Panc1 (cell line): ENCODE measurements at places on chromosomes 1 and 21.
A peak's percentile ranks its signal among the peaks of the same experiment; 100 is the strongest.

DNA sequence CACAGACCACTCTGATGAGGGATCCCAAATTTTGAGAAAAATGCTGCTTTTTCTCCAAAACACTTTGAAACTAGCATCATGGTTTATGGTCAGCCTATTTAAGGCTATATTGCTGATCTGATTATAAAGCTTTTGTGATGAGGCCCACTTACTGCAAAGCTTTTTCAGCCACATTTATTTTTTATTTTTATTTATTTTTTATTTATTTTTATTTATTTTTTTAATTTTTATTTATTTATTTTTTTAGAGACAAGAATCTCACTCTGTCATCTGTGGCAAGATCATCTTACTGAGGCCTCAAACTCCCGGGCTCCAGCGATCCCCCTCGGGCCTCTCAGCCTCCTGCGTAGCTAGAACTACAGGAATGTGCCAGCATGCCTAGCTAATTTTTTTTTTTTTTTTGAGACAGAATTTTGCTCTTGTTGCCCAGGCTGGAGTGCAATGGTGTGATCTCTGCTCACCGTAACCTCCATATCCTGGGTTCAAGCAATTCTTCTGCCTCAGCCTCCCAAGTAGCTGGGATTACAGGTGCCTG, 5.2 kb upstream of the BCAS2 start:
- DNase-seq = no peak

DNA sequence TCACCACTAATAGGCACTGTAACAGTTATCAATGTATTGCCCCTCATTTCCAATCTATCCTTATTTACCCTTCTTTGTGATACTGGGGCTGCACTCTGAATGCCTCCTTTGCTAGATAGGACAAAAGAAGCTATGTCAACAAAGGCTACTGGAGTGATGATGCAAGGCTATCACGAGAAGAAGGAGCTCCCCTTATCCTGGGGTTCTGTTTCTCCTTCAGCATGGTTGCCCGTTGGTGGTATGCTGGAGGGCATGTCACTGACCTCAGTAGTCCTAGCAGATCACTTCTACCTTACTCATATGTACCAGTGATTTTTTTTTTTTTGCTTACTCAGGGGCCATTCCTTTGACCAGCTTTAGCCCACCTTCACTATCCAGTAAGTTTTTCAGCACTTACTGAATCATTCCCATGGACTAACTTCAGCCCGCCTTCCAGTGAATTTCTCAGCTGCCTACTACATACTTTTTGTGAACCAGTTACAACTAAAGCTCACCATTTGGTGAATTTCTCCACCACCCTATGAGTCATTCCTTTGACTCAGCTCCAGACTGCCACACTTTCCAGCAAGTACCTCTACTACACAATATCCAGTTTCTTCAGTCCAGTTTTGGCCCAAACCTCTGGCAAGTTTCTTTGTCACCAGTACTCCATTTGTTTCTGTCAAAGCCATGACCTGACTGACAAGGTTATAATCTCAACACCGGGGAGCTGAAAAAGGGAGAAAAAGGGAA, 944.5 kb downstream of the KCNT2 start:
- DNase-seq = peak; percentile 2

GRCh38 chr1:202355944-202356553, 7.5 kb downstream of the PPP1R12B start:
- no peak for DNase-seq

DNA sequence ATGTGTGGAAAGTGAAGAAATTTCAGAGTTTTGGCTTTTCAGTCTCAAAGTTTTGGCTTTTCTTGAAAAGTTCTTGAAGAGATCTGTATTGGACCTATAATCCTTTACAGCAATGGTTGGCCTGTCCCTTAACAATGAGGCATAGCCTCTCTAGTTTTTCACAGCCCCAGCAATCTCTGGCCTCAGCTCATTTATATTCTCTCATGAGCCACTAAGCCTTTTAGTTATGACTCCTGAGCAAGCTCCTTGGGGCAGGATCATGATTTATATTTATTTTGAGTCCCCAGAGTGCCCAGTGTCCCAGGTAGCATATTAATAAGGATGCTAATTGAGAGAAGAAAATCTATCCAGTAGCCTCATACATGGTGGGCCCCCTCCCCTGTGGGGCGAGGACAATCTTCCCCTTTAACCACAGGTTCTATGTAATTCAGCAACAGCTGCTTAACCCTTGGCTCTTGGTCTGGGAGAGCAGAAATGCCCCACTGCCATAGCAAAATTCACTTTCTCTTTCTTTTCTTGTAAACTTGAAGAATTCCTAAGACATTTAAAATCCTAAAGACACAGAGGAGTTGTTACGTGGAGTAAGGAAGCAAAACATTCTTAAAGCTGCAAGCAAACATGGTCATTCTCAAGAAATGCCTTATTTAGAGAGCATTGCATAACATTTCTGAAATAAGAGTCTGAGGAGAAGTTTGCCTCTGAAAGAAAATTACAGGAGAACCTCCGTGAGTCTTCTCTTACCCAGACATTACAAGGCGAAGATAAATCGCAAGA, 6.3 kb downstream of the NGF start:
- no peak for DNase-seq

DNA sequence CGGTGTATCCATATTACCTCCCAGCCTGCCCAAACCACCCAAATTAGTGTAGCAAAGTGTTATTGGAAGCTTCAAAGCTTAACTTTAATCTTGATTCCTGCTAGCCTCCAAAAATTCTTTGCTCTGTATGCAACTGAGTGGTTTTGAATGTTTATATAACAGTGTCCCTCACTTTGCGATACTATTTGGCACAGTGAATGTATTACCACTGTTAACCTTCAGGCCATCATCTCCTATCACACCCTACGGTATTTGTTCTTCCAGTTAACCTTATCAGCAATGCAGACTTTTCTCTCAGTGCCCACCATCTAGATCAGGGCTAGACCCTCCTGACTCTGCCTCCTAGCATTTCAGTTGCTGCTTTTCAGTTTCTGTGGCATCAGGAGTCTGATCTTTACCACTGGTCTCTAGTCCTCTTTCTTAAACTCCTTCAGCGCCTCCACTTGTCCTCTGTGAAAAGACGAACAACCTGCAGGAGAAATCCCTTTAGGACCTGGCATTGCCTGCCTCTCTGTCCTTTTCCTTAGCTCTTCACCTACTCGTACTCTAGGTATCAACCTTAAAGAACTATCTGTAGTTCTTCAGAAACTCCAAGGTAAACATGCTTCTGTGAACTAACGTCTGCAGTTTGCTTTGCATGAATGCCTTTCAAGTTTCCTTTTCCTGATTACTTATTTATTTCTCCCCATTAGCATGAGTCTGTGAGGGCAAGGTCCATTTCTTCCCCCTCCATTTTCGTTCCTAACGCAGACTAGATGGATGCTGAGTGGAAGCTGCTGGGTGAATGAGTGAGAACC, 71.7 kb downstream of the SNX7 start:
- no peak for DNase-seq

DNA sequence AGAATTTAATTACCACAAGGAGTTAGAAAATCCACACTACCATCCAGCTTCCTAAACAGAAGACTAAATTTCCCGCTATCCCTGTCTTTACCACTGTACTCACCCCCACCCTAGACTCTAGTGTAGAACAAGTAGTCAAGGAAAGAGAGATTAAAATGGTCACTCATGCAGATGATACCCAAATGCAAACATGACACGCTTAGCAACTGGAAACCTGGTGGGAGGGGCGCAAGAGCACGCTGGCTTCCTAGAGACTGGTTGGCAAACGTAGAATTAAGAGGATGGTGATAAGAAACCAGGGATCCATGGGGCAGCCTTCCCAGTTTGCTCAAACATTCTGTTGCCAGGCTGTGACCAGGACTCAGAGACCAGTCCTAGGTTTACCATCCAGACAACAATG, 9.9 kb upstream of the LDLRAD1 start:
- DNase-seq = no peak

DNA sequence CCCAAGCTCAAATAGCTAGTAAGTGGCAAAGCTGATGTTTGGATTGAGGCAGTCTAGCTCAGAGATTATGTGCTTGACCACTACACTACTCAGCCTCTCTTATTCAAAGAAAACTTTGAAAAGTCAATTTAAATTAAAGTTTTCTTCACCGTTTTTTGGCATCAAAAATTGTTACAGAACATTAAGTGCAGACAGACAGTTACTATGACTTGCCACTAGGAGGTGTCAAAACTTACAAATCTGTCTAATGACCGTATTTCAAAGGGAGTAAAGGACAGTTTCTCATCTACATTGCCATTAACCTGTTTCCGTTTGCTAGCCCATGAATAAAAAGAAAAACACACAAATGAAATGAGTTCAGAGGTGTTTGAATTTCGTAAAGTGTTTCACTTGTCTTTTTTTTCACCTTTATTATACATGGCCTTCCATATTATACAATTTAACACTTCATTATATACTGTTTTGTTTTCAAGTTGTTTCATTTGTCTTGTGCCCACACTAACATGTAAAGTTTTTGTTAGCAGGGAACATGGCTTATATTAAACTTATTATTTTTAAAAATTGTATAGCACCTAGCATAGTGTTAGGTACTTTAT, 57.4 kb upstream of the MTF2 start:
- peak; percentile 33 for DNase-seq

DNA sequence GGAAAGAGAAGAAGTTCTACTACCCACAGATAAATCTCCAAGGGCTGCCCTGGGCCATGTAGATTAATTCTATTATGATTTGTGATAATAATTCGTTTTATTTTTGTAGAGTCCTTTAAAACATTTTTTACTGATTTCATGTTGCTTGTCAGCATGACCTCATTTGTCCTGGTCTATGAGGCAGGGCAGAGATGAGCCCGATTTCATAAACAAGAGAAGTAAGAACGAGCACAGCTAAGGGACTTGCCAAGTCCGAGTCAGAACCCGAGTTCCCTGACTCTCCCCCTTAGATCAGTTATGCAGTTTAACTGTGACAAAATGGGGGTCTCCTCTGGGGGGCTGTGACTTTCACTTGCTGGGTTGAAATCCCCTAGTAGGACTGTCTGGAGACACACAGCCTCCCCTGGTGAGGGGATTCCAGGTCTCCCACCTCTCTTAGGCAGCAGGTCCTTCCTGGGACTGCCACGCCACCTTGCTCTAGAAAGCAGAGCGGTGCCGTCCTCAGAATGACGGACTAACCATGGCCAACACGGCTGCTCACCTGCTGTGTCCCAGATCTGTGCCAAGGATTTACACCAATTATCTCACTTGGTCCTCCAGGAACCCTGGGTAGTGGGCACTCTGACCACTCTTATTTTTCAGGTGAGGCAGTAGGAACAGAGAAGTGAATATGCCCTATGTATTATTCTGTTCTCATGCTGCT, 31.0 kb upstream of the SOX13 start:
- no peak for DNase-seq

DNA sequence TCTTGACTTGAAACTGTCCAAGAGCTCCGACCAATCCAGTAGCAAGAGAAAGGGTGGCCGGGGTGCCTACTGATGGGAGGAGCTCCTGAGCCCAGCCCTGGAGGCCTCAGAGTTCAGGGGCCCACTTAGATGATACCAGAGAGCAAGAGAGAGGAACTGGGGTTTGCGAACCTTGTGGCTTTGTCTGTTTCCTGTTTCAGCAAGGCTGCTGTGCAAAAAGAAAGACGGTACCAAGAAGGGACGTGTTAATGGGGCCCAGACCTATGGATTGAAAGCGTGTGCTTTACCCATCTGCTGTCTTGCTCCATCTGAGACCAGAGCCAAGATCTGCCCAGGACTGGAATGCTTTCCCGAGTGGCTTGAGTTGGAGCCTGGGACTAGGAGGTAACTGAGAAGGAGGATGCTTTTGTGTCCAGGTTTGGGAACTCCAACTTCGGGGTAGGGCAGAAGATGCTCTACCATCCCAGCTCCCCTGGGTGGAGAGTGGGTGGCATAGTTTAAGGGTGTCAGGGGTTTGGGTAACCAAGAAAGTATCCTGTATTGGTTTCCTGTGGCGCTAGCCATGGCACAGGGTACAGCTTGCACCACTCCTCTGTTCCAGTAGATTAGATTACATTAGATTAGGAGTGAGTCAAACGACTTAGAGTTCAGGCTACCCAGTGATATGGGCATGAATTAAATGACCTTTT, at the start of gene TRAF3IP3:
TRAF3IP3 (plus strand) TSS at position 128 of the 689 bp plus-strand sequence. CDS start 3,987 bp downstream, outside the sequence.
- no peak for DNase-seq

DNA sequence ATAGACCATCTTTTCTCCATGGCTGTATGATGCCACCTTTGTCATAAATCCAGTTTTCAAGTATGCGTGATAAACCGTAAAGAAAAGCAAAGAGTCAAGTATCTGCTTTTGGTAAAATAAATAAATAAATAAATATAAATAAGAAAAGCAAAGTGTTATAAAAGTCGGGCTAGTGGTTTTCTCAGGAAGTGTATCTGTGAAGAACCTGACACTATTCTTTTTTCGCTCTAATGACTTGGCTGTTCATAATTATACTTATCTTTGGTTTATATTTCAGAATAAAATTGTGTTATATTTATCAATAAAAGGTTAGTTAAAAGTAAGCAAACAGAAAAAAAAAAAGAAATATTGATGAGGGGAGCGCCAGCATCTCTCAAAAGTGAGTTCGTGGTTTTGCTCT, 594 bp upstream of the EXO5 start:
- no peak for DNase-seq

GRCh38 chr1:58869638-58870297, 85.9 kb upstream of the JUN start:
- DNase-seq = no peak

GRCh38 chr1:226984521-226985238, 44.6 kb downstream of the COQ8A start:
- DNase-seq = no peak

DNA sequence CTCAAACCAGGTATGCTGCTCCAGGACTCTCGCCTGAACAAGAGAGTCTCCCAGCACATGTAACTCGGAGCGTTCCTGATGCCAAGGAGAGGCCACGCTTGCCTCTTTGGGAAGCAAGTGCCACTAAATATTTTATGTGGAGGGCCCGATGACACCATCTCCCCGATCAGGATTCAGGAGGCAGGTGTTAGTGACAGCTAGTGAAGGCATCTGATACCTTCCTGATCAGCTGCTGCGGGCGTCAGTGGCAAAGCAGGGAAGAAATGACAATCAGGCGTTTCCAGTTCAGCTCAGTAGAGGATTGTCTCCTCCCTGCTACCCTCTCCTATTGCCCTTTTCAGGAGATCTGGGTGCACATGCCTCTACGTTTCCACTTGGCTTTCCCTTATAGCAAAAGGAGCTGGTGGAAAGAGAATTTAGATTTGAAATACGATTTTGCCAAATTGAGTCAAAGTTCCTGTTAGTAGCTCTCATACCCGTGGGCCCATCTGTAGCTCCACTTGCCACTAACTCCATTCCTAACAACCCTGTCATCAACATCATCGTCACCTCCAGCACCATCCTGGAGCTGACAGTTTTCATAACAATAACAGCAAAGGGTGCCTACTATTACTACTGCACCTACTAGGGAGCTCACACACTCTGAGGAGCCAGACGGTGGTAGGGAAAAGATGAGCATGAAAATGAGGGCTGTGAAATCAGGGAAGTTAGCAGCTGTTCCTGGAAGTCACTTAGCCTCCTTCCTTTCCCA, 21.6 kb downstream of the PLXNA2 start:
- DNase-seq = no peak
